ENCODE measurements at places on chromosomes 4 and X. TPM values are rescaled to one million over a fixed set of nuclear protein-coding genes. Genes with fewer than 3 reads are reported as not detected.

ALPK1 gene
- 34.0 TPM for total RNA-seq

MAGEA8 gene
- total RNA-seq = not detected

DNA sequence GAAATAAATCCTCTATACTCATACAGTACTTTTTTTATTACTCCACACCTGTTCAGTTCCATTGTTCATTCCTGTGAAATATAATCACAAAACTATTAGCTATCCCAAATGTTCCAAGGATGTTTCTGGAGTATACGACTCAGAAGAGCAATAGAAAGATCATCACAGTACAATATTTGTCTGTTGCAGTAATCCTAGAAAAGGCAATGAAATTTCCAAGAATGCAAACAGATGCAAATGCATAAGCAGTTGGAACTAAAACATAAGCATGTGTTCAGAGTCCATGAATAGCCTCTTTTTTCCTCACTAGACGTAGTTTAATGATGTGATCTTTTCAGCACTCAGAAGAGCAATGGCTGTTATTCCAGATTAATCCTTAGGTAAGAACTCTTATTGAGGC is 55.2 kb downstream of the RTL3 start:
- DNase-seq = no peak

DNA sequence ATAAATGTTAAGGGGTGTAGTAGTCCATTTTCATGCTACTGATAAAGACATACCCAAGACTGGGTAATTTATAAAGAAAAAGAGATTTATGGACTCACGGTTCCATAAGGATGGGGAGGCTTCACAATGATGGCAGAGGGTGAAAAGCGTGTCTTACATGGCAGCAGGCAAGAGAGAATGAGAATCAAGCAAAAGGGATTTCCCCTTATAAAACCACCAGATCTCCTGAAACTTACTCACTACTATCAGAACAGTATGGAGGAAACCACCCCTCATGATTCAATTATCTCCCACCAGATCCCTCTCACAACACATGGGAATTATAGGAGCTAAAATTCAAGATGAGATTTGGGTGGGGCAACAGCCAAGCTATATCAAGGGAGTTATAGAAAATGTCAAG is 329.2 kb downstream of the DTHD1 start:
- DNase-seq = no peak

ATP2B3 gene
- total RNA-seq = 0.69 TPM

DNA sequence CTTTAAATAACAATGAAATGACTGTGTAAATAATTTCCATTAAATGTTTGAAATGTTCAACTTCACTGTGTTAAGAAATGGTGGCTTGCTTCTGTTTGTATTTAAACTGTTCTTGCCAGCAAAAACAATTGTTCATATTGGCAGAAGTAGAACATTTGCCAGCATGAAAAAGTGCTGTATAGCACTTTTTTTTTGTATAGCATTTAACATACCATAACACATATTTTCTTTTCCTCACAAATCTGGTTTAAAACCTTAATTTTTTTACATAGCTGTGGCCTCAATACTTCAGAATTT is 94.1 kb downstream of the COX18 start:
- DNase-seq = no peak

DNA sequence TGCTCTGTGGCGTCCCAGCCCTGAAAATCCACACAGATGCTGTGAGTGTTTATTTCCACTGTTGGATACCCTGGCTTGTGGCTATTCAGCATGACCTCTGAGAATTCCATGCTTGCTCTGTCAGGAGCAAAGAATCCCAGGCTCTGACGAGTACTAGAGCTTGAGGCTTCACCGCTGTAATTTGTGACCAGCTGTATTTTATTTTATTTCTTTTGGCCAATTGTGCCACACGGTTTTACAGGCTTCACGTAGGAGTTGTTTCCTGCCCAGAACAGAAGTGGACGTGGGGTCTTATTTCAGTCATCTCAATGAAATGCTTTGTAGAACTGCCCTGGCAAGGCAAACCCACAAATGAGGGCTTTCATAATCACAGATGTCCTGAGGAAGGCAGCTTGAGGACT is 69.4 kb upstream of the CLDN34 start:
- DNase-seq = no peak

DNA sequence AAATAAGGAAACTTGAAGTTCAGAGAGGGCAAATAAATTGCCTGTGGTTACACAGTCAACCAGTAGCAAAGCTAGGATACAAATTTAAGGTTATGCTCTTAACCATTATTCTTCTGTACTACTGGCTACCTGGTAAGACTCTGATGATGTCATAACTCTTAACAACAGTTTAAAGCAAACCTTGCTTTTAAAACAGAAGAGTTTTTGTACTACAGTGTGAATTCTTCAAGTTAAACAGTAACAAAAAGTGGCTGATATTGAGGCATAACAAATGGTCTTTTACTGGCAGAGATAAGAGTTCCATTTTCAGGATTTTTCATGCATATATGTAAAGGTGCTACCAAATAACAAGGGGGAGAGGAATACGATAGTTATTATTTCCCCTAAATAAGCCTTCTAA is 23.4 kb downstream of the TAB3 start:
- DNase-seq = no peak

DNA sequence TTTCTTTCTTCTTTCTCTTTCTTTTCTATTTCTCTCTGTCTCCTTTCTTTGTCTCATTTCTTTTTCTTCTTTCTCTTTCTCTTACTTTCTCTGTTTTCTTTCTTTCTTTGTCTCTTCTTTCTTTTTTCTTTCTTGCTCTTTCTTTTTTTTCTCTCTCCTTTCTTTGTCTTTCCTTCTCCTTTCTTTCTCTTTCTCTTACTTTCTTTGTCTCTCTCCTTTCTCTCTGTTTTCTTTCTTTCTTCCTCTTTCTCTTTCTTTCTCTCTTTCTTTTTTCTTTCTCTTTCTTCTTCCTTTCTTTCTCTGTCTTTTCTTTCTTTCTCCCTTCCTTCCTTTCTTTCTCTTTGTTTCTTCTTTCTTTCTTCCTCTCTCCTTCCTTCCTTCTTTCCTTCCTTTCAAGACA is 184.8 kb downstream of the CRLF2 start:
- DNase-seq = no peak

DNA sequence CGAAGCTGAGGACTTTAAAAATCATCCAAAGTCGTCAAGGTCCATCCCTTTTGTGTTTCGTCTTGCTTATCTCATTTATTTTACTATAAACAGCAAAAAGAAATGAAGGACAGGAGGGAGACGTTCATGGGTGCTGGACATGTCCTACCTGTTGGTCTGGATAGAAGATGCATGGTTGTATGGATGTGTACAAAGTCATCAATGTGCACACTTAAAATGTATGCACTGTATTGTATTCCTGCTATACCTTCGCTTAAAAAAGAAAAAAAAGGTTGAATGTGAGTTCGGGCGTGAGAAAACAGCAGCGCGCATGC is 313 bp upstream of the BLOC1S4 start:
- DNase-seq = no peak

GRCh38 chrX:53287493-53288138 is 6.2 kb upstream of the IQSEC2 start:
- DNase-seq = no peak

- DNase-seq = no peak
Observed at GRCh38 chr4:86970447-86971354, 35.9 kb downstream of the AFF1 start.

DNA sequence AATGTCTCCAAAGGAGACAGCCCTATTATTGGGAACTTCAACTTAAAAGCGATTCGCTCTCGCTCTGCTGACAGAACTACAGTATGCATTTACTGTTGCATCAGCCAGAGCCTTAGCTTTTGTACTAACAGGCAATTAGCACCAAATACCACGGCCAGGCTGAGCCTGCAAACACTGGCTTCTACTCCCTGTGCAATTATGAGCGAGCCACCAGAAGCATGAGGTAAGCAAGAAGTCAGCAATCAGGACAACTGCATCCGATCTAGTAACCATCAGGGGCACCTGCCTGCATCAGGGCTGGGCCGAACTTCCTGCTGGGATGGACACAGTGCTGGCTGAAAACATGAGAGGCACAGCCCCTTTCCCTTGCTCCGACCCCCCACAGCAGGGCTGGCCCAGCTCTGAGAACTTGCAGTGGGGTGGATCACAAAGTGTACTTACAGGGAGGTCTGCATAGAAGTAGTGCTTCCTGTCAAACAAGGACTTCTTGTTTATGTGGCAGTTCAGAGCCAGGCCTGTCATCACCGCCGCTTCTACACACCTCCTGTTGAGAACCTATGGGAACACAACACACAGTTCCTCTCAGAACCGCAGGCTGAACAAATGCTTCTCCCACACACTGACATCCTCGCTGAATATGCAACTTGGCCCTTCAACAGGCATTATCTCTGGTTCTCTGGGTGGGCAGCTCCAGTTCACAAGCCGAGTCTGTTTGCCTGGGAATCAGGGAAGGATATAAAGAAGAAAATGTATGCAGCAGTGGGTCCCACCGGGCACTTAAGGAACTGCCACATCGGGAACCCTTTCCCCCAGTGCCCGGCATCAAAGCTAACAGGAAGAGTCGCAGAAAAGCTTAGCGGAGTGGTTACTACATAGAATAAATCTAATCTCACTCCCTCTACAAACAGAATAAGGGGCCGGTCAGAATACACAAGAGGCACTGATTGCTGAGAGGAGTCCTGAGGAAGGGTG is 41.5 kb downstream of the GATB start:
- no peak for DNase-seq

DNA sequence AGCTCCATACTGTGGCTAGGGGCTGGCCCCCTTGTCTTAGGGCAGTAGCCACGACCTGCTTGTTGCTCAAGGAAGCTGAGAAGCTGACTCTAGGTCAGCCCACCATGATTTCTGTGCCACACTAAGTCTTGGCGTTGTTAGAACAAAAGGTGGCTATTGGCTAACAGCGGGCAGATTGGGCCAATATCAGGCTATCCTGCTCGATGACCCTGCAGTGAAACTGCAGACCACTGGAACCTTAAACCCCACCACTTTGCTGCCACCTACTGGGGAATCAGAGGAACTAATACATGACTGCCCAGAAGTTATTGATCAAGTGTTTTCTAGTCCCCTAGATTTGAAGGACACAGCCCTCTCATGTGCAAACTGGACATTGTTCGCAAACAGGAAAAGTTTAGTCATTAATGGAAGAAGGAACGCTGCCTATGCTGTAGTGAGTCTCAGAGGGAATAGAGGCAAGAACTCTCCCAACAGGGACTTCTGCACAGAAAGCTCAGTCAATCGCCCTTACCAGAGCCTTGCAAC is 17.0 kb upstream of the PAPSS1 start:
- DNase-seq = no peak

- DNase-seq = no peak
Observed at GRCh38 chrX:11908371-11908770, 150.3 kb downstream of the MSL3 start.

GRCh38 chr4:91812319-91812718 is 491.4 kb upstream of the GRID2 start:
- no peak for DNase-seq

DNA sequence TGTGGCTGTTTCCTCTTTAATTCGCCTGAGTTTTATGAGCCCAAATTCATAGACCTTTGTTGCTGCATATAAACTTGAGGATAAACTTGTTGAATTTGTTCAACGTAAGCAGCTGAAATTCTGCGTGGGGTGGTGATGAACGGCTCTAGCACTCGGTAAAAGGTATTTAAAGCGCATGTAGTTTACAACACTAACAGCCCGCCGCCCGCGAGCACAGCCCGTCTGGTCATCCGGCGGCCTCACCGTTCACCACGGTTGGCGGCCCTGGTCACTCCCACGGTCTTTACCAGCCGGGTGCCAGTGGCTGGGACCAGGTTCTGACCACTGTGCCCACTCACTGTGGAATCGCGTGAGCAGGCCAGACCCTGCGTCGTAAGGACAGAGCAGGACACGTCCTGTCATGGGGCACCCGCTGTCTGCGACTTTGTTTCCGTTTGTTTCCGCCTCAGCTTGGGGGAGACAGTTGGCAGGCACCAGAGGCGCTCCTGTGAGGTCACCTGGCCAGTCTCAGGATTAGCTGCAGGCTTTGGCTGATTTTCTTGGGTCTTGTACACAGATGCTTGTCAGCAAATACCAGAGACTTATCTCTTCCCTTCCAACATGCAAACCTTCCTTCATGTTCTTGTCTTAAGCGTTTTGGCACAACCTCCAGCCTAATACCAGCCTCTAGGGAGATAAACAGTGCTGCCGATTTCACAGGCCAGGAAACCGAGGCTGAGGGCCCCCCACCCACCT is 36.8 kb upstream of the SPON2 start:
- no peak for DNase-seq

ARHGAP6 gene
- total RNA-seq = 20.7 TPM

GAGE12J gene
- not detected for total RNA-seq

SLC25A31 gene
- total RNA-seq = not detected

DNA sequence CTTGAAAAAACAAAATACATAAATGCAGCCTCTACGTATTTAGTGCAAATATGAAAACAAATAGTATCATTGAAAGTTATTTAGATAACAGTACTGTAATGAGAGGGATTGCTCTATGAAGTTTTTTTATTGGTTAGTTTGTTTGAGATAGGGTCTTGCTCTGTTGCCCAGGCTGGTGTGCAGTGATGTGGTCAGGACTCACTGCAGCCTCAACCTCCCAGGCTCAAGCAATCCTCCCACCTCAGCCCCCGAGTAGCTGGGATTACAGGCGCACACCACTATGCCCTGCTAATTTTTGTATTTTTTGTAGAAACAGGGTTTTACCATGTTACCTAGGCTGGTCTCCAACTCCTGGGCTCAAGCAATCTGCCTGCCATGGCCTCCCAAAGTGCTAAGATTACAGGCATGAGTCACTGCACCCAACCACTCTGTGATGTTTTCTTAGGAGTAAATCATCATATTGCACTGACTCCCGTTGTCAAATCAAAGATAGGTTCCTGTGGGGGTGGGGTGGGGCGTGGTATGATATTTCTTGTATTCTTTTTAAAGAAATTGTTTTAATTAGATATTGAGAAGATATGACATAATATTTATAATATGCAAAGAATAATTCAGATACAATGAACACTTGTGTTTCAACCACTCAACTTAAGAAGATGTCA is 75.8 kb downstream of the ATG4A start:
- no peak for DNase-seq

- DNase-seq = no peak
Observed at GRCh38 chrX:153933748-153934147, 1.1 kb downstream of the NAA10 start.

CT45A5 gene
- not detected for total RNA-seq

DNA sequence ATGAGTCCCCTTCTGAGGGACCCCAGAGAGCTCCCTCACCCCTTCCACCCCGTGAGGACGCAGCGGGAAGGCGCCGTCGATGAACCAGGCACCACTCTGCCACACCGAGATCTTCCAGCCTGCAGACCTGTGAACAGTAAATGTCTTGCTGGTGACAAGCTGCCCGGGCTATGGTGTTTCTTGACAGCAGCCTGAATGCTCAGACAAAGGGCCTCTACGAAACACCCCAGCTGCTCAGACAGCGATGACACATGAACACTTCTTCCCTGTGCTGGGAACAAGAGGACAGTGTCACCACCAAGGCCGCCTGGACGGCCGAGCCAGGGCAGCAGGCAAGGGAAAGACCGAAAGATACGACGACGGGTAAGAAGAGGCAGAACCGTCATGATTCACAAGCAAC is 30.6 kb upstream of the GTPBP6 start:
- no peak for DNase-seq

DNA sequence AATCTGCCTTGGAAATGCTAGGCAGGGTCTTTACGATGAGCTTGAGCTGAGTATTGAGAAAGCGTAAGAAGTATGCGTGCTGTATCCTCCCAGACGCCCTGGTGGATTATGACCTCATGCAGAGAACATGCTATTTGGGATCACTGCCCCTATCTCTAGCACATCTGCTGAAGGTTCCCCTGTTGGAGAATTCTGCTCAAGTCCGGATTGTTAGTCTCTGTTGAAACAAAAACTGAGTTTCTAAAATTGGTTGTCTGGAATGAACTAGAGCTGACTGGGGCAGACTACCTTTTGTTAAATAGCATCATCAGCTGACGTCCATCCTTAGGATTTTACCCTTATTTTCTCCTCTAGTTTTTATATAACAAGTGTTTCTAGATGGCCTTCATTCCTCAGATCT is 7.5 kb downstream of the FHDC1 start:
- DNase-seq = no peak

Measured in urinary bladder (tissue), 4 donors.